SHP77 (cell line): ENCODE measurements at places on chromosomes 5 and 9.

DNA sequence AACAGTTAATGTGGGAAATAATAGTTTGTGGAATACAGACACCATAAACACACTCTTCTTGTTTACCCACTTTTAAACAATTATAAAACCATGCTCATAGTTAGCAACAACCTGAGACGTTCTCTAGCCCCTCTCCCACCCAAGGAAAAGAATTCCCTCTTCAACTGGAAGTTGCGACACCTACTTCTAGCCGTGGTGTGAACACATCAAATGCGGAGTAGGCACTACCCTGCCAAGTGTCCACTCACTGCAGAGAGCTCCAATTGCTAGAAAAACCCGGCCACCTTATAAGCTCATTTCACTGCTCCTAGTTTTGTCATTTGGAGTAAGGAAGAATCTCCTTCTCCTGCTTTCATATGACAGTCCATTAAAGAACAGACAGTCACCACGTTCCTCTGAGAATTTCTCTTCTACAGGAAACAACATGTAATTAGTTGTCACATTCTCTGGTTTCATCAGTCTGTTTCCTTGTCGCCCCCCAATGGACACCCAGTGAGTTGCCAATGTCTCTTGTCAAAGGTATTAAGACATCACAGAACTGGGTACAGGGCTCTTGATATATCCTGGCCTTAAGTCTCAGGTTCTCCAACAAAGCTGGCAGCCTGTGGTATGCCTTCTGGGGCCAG, 47.3 kb downstream of the PRLR start:
- DNase-seq: peak; percentile 37

DNA sequence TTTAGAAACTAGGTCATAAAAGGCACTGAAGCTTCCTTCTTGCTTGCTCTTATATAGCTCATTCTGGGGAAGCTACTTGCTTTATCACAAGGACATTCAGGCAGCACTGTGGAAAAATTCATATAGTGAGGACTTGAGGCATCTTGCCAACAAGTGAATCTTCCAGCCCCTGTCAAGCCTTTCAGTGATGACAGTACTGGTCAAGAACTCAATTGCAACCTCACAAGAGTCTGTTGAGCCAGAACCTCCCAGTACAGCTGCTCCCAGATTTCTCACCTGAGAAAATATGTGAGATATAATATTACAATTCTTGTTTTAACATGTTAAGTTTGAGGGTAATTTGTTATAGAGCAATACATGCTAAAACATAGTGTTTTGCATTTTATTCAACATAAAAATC, 2011.0 kb upstream of the NUDT12 start:
- DNase-seq: no peak

DNA sequence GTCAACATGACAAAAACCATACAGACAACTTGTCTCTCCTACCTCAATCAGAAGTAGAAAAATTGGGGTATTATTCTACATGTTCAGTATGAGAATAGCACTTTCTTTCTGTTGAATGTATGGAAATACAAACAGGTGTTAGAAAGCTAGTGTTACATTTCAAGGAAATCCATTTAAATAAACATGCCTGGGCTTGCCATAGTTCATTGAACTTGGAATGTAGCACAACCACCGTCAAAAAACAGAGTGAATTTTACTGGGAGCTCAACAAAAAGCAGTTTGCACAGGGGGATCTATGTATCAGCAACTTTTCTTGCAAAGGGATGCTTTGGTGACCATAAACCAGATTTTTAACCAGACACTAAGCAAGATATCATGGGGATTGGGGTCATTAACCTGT, 307.9 kb upstream of the SMARCA2 start:
- no peak for DNase-seq

- DNase-seq: no peak
Observed at GRCh38 chr9:95140821-95141220, 176.7 kb downstream of the FANCC start.

DNA sequence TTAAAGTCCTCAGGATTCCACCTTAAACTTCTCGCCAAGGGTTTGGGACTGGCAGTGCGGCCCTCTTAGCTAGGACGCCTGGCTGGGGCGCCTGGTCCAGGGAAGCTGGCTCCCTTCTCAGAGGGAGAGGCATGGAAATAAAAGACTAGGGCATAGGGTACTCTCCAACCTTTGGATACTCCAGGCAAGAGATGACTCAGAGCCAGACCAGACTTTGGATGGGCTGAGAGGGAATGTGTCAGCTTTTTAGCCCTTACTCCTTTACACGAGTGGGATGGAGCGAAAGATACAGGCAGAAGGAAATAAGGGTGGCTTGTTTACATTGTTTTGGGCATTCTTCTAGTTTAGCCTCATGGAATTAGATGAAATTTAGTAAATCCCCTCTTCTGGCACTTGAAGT, 48.2 kb downstream of the IL31RA start:
- no peak for DNase-seq
